ENCODE measurements at places on chromosomes 11 and 22. TPM values are rescaled to one million over a fixed set of nuclear protein-coding genes. Genes with fewer than 3 reads are reported as not detected.

DNA sequence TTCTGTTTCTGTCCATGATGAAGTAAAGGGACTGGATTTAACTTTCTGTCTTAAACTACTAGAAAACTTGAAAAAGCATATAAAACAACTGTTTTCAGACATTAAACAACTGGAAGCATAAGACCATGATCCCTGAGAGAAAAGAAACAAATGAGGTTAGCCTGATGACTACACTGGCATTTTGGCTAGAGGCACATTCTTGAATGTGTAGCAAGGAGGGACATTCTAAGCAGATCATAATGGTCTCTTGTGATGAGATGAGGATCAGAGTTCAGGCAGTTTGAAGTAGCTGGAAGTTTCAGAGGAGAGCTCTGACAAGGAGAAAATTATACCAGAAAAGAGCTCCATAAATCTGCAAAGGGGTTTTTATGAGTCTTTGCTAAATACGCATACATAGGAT is 75.4 kb downstream of the AASDHPPT start:
- H3K27ac ChIP-seq = no peak overlapping the region

DNA sequence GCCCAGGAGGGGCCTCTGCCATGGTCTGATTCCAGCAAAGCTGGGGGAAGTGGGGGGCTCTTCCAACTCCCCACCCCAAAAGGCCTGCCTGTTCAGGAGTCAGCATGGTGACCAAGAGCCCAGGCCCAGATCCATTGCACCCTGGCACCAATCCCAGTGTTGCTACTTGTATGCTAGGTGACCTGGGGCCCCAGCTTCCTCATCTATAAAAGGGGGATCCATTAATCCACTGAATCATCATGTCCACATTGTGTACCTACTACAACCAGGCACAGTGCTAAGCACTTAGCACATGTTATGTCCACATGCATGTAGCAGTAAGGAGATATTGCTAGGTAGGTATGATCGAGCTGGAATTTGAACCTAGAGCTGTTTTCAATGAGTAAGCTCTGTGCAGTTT is 2.0 kb downstream of the SYT12 start:
- no peak for DNase-seq
- H3K4me3 ChIP-seq = no peak overlapping the region
- H3K27ac ChIP-seq = no peak overlapping the region
- H3K4me1 ChIP-seq = no peaks in the 10 kb centered on the region
- no peaks in the 10 kb centered on the region for H3K27me3 ChIP-seq

- no peak overlapping the region for H3K4me3 ChIP-seq
- no peaks in the 10 kb centered on the region for H3K36me3 ChIP-seq
- H3K4me1 ChIP-seq = no peaks in the 10 kb centered on the region
- no peaks in the 10 kb centered on the region for H3K27me3 ChIP-seq
Measured at GRCh38 chr11:123838659-123839058, 32.5 kb upstream of the OR6M1 start.

MMP27 gene
- not detected for total RNA-seq

MMP13 gene
- not detected for total RNA-seq

DNA sequence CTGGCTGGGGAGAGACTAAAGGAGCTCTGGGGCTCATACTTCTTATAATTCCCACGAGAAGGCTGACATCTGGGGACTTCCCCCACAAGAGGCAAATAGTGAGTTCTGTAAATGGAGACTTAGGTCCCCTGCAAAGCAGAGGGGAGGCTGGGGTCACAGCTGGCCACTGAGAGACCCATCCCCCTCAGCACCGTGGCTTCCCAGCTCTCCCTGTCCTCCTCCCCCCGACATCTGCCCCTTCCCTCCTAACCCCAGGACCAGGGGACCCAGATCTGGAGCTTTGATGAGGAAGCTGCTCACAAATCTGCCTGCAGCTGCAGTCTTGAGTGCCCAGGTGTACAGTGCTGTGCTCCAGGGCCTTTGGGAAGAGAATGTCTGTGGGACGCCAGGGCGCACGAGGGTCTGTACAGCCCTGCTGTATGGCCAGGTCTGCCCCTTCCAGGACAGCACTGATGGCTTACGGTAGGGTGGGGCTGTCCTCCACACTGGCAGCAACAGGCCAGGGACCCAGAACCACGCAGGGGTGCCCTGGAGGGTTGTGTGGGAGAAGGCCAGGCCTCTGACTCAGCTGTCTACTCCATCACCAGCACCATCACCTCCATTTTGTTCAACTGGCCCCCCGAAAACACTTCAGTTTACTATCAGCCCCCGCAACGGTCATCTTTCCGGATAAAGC is 1.1 kb downstream of the RGL4 start:
- DNase-seq = no peak
- no peaks in the 10 kb centered on the region for H3K4me1 ChIP-seq
- H3K27me3 ChIP-seq = no peaks in the 10 kb centered on the region
- H3K27ac ChIP-seq = no peak overlapping the region
- no peak overlapping the region for H3K4me3 ChIP-seq

GRCh38 chr11:11420899-11421285 is 67.8 kb upstream of the CSNK2A3 start:
- H3K4me3 ChIP-seq = no peak overlapping the region
- no peak overlapping the region for H3K27ac ChIP-seq
- H3K4me1 ChIP-seq = peaks cover 2% of the 10 kb centered on the region
- no peaks in the 10 kb centered on the region for H3K36me3 ChIP-seq
- no peak for DNase-seq

DNA sequence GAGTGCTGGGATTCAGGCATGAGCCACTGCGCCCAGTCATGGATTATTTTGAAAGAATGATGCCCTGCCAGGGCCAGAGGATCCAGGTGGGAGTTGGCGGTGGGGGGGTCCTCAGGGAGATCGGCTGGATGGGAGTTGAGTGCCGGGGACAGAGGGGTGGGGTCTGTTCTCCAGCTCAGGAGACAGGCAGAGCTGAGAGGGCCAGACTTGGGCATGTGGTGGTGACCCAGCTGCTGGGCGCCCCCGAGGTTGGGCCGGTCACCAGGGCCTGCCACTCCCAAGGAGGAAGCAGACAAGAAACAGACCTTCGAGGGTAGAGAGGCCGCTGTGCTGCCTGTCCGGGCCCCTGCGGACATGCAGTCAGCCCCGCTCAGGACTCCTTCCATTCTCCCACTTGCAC is 11.8 kb upstream of the PRODH start:
- no peak overlapping the region for H3K27ac ChIP-seq
- no peak overlapping the region for H3K4me3 ChIP-seq

GRCh38 chr11:103656382-103656781 is 380.1 kb upstream of the DDI1 start:
- H3K36me3 ChIP-seq = no peaks in the 10 kb centered on the region
- no peak overlapping the region for H3K27ac ChIP-seq
- no peak for DNase-seq
- H3K4me3 ChIP-seq = no peak overlapping the region
- no peaks in the 10 kb centered on the region for H3K4me1 ChIP-seq

WNT11 gene
- 30.0 TPM for total RNA-seq

DNA sequence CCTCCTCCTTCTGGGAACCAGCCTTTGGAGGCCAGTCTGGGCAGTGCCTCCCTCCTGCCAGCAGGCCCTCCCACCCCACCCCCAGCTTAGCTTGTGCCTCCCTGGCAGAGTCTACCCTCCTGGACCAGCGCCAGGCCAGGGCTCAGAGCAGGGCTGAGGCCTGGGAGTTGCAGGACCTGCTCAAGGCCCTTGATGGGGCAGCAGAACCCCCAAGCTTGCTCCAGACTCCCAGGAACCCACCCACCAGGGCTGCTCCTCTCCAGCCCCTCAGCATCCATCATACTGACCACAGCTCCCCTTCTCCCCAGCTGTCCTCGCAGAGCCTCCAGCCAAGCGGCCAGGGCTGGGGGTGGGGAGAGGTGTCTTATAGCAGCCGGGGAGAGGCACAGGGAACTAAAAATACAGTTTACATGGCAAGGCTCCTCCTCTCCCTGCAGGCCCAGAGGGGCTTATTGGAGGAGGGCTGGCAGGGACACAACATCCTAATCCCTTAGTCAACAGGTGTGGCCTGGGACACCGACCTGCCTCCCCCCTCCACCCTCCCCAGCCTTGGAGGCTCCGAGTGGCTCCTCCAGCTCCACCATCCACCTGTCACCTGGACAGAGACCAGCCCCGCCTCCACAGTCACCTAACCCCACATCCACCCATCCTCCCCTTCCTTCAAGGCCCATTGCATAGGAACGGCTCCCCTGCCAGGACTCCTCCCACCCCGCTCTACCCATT is 5.2 kb upstream of the MB start:
- no peak for DNase-seq
- no peaks in the 10 kb centered on the region for H3K27me3 ChIP-seq
- H3K27ac ChIP-seq = no peak overlapping the region
- no peaks in the 10 kb centered on the region for H3K4me1 ChIP-seq

DNA sequence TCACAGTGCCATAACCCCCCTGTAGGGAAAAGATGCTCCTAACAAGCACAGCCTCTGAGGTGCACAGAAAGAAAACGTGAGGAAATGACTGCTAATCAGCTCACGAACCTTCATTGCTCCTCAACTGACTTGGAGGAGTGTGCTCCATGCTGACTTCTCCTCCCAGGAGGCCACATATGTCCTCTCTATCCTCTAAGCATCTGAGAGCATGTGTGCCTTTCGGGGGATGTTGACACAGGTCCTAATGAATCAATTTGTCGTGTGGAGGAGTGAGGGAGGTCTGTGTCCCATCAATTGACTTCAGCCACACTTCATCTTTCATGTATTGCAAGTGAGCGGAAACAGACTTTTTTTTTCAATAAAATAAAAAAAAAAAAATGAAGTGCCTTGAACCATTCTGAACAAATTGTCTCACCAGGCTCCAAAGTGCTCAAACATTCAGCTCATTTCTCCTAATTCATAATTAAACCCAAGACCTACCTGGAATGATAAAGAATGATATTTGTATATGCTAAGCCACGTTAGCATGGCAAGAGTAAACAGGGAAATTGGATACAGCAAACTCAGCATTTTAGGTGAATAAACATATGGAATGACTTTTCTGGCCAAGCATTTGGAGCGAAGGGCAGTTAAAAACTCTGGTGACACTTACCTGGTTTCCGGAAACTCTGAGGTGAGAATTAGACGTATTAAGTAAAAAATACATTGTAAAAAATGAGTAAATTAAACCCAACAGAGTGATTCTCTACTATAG is 317.6 kb upstream of the FAT3 start:
- H3K27ac ChIP-seq = no peak overlapping the region
- DNase-seq = no peak
- H3K4me1 ChIP-seq = no peaks in the 10 kb centered on the region
- no peak overlapping the region for H3K4me3 ChIP-seq
- no peaks in the 10 kb centered on the region for H3K27me3 ChIP-seq

- peaks cover 12% of the 10 kb centered on the region for H3K4me1 ChIP-seq
- no peak for DNase-seq
- no peak overlapping the region for H3K27ac ChIP-seq
- no peaks in the 10 kb centered on the region for H3K27me3 ChIP-seq
- H3K36me3 ChIP-seq = no peaks in the 10 kb centered on the region
Measured at GRCh38 chr22:26889802-26890201, 232.4 kb downstream of the MIAT start.

APLNR gene
- 17.8 TPM for total RNA-seq

GRCh38 chr11:125514336-125515101 is 18.5 kb upstream of the FEZ1 start:
- H3K36me3 ChIP-seq = no peaks in the 10 kb centered on the region
- H3K4me3 ChIP-seq = no peak overlapping the region
- H3K27ac ChIP-seq = no peak overlapping the region
- DNase-seq = no peak
- no peaks in the 10 kb centered on the region for H3K4me1 ChIP-seq

- no peaks in the 10 kb centered on the region for H3K36me3 ChIP-seq
- peak; percentile 74 for DNase-seq
- H3K4me3 ChIP-seq = peak overlapping the region; percentile 69
- no peaks in the 10 kb centered on the region for H3K27me3 ChIP-seq
- no peaks in the 10 kb centered on the region for H3K4me1 ChIP-seq
Measured at GRCh38 chr11:287821-288477, 977 bp upstream of the PGGHG start.

NXPE4 gene
- total RNA-seq = 0.33 TPM

TTLL8 gene
- total RNA-seq = not detected

GRCh38 chr22:45670981-45671782 is 452 bp upstream of the ATXN10 start:
- DNase-seq = no peak
- no peak overlapping the region for H3K27ac ChIP-seq
- H3K4me3 ChIP-seq = peak overlapping the region; percentile 75
- peaks cover 4% of the 10 kb centered on the region for H3K4me1 ChIP-seq
- no peaks in the 10 kb centered on the region for H3K36me3 ChIP-seq

- H3K4me3 ChIP-seq = no peak overlapping the region
- H3K4me1 ChIP-seq = no peaks in the 10 kb centered on the region
- DNase-seq = no peak
- no peaks in the 10 kb centered on the region for H3K36me3 ChIP-seq
Measured at GRCh38 chr11:60891103-60891741, 15.2 kb downstream of the PRPF19 start.

TSGA10IP gene
- not detected for total RNA-seq

- no peak for DNase-seq
- H3K36me3 ChIP-seq = peaks cover 7% of the 10 kb centered on the region
- H3K27me3 ChIP-seq = no peaks in the 10 kb centered on the region
- H3K27ac ChIP-seq = peak overlapping the region; percentile 63
Measured at GRCh38 chr11:19889531-19889930, 176.9 kb downstream of the NAV2 start.

- H3K27me3 ChIP-seq = no peaks in the 10 kb centered on the region
- no peaks in the 10 kb centered on the region for H3K36me3 ChIP-seq
- H3K4me1 ChIP-seq = no peaks in the 10 kb centered on the region
- no peak overlapping the region for H3K27ac ChIP-seq
- no peak overlapping the region for H3K4me3 ChIP-seq
Measured at GRCh38 chr22:45887202-45888131, 89.5 kb downstream of the WNT7B start.

- H3K27ac ChIP-seq = no peak overlapping the region
- no peak for DNase-seq
- H3K36me3 ChIP-seq = no peaks in the 10 kb centered on the region
- no peaks in the 10 kb centered on the region for H3K4me1 ChIP-seq
- no peak overlapping the region for H3K4me3 ChIP-seq
- H3K27me3 ChIP-seq = no peaks in the 10 kb centered on the region
Measured at GRCh38 chr11:81987829-81988472, 745.7 kb downstream of the FAM181B start.

DNA sequence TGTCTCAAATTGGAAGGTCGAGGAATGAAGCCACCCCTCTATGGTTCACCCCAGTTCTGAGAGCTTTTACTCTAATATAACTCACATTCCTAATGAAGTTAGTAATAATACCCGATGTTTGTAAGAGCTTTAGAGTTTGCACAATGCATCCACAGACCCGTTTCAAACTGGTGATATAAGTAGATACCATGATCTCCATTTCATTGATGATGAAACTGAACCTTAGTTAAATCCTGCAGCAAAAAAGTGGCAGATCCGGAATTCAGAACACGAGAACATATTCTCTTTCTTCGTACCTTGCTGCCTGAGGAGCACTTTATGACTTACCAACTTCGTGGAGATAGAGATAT is 757 bp upstream of the RBFOX2 start:
- H3K27ac ChIP-seq = no peak overlapping the region
- H3K27me3 ChIP-seq = no peaks in the 10 kb centered on the region
- H3K36me3 ChIP-seq = no peaks in the 10 kb centered on the region
- DNase-seq = no peak

OR6T1 gene
- total RNA-seq = not detected

CCDC87 gene
- total RNA-seq = 0.19 TPM

DNA sequence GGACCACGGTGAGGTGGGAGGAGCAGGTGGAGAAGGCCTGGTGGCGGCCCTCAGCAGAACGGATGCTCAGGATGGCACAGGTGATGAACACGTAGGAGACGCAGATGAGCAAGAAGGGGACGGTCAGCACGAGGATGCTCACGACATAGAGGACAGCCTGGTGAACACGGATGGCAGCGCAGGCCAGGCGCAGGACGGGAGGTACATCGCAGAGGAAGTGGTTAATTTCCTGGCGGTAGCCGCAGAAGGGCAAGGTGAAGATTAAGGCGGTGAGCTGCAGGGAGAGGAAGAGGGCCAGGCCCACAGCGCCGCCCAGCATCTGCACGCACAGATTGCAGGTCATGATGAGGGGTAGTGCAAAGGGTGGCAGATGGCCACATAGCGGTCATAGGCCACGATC is 24.0 kb upstream of the OR10W1 start:
- no peaks in the 10 kb centered on the region for H3K36me3 ChIP-seq
- no peaks in the 10 kb centered on the region for H3K27me3 ChIP-seq
- DNase-seq = no peak
